ENCODE measurements at places on chromosomes 6 and 20.

DNA sequence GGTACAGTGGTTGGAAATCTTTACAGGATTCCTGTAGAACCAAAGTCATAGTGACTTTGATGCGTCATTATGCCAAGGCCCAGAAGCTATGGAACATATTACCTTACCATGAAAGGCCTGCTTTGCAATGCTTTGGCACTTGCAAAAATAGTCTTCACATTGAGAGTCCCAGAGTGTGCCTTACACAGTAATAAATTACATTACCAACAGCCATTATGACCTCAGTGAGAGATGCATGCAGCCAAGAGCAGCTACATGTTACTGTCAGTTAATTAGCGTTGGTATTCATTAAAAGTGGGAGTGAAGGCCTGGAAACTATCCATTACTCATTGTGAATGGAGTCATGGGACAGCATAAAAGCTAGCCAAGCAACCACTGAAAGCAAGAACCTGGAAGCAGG is 39.2 kb upstream of the HDDC2 start:
- DNase-seq, result no peak

DNA sequence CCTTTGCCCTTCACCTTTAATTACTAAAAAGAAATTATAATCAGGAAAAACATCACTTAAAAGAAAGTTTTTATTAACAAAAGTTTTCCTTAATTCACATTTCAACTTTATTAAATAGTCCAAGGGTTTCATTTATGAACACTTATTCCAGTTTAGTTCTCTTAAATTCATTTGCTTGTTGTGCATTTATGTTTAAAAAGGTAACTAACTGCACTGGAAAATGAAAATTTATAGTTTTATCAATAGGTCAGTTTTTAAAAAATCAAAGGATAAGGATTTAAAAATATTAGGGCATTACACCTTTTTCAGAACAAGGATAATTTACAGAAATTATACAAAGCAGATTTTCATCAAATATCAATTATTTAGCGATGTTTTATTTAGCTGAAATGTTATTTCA is 958 bp upstream of the ATP5F1E start:
- DNase-seq, result no peak

DNA sequence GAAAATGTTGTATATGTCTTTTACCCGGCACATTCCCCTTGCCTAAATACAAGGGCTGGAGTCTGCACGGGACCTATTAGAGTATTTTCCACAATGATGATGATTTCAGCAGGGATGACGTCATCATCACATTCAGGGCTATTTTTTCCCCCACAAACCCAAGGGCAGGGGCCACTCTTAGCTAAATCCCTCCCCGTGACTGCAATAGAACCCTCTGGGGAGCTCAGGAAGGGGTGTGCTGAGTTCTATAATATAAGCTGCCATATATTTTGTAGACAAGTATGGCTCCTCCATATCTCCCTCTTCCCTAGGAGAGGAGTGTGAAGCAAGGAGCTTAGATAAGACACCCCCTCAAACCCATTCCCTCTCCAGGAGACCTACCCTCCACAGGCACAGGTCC is 11.3 kb upstream of the MAPRE1 start:
- no peak for DNase-seq

GRCh38 chr20:4067600-4068261 is 52.4 kb upstream of the RNF24 start:
- no peak for DNase-seq

- DNase-seq, result no peak
Measured at GRCh38 chr20:37907677-37908401, 4.9 kb downstream of the VSTM2L start.

DNA sequence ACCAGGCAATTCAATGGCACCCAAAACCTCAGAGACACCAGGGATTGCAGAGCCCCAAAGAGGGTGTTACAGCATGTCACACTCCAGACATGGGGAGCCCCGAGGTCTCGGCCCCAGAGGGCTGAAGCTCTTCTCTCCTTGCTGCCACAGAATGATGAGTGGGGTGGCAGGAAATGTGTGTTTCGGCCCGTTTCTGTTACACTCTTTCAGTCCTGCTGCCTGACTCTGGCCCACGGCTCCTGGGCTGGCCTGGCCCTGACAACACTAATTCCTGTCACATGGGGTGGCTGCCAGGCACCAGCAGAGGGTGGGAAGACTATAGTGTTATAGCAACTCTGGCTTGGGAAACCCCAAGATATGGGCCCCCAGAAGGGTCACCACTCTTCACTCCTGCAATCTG is 183.6 kb downstream of the KHDRBS2 start:
- no peak for DNase-seq

- no peak for DNase-seq
Measured at GRCh38 chr20:38870733-38871559, 55.3 kb upstream of the FAM83D start.

GRCh38 chr6:37954791-37955190 is 135.3 kb downstream of the ZFAND3 start:
- no peak for DNase-seq

DNA sequence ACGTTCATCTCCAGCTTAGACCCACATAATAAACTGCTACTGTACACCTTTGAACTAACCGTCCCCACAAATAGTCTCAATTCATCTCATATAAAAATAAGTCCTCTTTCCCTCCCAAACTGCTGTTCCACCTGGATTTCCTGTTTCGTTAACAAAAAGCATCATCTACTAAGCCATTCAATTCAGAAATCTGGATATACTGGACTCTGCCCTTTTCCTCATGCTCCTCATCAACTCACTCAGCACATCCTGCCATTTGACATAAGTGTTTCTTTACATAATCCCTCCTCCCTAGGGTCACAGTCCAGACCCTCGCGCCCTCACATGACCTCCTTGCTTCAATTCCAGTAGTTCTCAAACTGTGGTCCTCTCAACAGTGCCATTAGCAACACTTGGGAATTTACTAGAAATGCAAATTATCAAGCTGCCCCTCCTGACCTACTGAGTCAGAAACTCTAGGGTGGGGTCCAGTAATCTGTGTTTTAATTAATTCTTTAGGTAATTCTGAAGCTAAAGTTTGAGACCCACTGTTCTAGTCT is 4.5 kb downstream of the MKKS start:
- DNase-seq, result no peak

GRCh38 chr20:58614984-58615760 is 35.9 kb upstream of the STX16 start:
- no peak for DNase-seq

DNA sequence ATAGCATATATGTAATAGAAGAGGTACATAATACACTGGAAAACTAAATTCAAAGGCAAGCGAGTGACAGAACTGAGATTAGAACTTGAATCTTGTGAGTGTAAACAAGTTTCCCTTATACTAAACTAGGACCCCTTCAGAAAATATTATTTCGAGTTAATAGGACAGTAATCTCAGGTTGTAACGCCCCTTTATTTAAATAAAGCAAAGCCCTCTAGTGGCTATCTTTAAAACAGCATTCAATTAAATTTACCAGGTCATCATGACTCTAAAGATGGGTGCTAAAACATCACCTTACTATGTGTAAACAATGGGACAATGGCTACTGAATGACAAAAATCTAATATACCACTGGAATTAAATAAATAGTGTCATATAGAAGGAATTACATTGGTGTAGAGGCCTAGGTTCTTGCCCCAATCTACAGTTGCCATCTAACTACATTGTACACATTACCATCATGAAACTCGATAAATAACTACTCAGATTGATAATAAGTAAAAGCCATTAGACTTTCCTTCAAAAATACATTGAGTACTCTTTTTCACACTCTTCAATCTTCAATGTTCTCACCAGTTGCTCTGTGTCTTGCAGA is 255.4 kb upstream of the IRAK1BP1 start:
- DNase-seq, result no peak

DNA sequence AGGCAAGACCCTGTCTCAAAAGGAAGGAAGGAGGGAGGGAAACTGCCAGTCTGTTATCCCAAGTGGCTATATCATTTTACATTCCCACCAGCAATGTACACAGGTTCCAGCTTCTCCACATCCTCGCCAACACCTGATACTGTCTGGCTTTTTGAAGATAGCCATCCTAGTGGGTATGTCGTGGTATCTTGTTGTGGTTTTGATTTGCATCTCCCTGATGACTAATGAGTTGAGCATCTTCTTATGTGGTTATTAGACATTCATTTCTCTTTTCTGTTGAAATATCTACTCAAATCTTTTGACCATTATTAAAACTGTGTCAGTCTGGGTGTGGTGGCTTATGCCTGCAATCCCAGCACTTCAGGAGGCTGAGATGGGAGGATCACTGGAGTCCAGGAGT is 47.9 kb upstream of the ARID1B start:
- DNase-seq, result no peak

DNA sequence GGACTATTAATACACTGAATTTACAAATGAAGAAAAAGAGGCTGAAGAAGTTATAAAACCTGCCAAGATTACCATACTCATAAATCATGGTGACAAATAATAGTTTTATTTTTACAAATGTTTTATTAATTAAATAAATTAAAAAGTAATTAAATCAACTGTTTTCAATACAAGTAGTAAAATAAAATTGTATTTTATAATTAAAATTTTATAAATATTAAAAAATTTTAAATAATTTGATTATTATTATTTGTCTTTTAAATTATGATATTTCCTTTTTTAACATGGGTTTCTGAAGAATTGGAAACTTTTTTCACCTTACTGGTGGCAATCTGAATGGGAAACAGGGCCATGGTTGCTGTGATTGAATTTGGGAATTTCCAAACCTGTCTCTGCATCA is 177.3 kb upstream of the TSHZ2 start:
- DNase-seq, result no peak

- DNase-seq, result no peak
Measured at GRCh38 chr6:16503970-16504415, 257.3 kb downstream of the ATXN1 start.

GRCh38 chr6:37485291-37485702 is 14.4 kb downstream of the CCDC167 start:
- DNase-seq, result no peak
